Stimulated activated naive CD4-positive, alpha-beta T cell (primary cell): ENCODE measurements at places on chromosomes 4 and X.
A peak's percentile ranks its signal among the peaks of the same experiment; 100 is the strongest.

GRCh38 chr4:108651014-108651791, 804 bp downstream of the OSTC start:
- DNase-seq, result no peak

- no peak for DNase-seq
Observed at GRCh38 chrX:20789103-20789502, 522.4 kb upstream of the RPS6KA3 start.

GRCh38 chr4:41134581-41134980, 79.8 kb downstream of the APBB2 start:
- no peak for DNase-seq

DNA sequence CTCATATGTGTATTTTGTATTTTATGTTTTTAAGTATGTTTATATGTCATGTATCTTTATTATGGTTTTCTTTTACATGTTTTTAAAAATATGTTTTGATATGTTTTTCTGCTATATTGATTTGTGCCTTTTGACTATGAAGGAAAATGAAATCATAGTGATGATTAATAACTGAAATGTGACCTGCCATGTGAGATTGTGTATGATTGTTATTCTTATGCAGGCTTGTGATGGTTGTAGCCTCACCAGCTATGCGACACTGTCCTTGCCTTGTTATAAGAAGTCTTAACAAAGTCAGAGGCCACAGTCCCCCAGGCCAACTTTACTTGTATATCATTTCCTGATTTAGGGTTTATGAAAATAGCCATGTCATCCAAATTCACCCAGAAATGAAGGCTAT, 83.2 kb downstream of the TMEM131L start:
- DNase-seq, result no peak

DNA sequence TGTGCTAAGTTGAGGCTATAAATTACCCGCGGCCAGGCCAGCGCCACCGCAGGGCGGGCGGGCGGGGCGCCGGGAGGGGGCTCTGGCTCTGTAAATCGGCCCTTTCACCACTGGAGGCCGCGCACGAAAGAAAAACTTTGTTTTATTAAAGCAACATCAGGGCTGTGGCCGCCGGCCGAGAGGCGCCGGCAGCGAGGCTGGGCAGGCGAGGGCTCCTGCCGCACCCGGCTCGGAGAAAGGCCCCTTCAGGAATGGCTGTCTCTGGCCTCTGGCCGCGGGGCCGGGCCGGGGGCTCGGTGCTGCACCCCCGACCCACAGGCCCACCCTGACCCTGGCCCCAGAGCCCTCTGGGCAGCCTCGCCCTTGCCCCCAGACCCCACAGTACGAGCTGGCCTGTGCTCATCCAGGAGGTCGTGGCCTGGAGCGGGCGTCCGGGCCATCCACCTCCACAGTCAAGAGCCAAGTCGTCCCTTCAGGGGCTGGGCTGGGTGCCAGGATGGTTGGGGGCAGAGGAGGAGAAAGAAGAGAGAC, 29.5 kb upstream of the FGFR3 start:
- DNase-seq, result no peak

DNA sequence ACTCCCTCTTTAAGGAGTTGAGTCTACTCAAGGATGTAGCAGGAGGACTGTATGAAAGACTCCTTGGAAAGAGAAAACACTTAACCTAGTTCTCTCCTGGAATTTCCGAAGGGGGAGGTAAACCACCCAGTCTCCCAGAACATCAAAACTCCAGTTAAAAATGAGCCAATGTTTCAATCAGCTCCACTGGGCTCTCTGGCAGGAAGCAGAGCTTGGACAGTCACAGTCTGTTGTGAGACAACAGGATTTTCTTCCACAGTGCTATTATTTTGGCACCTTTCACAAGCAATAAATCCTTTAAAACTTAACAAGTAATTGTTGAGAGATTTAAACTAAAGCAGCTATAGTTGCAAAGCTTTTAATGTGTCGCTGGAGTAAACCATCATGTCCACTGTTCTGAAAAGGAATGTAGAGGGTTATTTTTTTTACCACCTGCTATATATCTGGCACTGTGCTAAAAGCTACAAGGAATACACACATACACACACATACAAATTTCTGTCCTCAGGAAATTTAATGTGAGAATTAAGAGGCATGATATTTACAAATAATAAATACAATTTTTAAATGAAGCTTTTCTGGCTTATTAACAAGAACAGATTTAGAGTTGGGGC, 229.2 kb upstream of the INTU start:
- DNase-seq, result no peak

DNA sequence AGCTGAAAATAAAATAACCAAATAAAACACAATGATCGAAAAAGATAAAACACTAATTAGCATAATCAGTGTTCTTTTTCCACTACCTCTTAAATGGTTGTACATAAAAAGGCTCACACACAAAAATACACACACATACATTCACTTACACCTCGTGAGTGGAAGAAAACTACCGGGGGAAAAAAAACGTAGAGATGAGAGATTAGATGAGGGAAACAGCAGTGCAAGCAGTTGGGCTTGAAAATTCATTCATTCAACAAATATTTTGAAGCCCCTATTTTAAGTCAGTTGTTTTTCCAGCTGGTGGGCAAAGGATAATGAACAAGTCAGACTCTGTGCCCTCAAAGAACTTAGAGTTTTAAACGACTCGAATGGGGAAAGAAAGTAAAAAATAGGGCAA, 1.0 kb downstream of the TBCK start:
- no peak for DNase-seq

- no peak for DNase-seq
Observed at GRCh38 chrX:54494989-54495813, 833 bp downstream of the FGD1 start.

- no peak for DNase-seq
Observed at GRCh38 chrX:22534643-22535042, 261.9 kb downstream of the CBLL2 start.

DNA sequence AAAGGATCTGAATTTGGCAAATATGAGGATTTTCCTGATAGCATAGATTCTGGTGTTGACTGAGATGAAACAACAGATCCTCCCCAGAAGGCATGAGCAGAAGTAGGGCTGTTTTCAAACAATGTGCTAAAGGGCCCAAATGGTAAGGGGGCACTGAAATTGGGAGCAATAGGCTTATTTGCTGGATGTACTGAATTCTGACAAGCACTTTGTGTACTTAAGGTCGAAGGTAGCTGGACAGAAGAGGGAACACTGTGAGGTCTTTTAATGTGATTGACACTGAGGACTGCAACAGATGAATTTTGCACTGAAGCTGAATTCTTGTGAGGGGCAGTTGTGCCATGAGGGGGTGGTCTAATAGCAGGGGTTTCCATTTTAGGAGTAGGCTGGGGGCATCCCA, 21.2 kb upstream of the COX18 start:
- no peak for DNase-seq

GRCh38 chr4:173934201-173934600, 349.3 kb downstream of the FBXO8 start:
- no peak for DNase-seq

- DNase-seq, result no peak
Observed at GRCh38 chr4:78938474-78938867, 767 bp downstream of the PAQR3 start.

- DNase-seq, result no peak
Observed at GRCh38 chrX:68834371-68835103, 5.7 kb downstream of the EFNB1 start.

- DNase-seq, result no peak
Observed at GRCh38 chr4:173835903-173836302, 305.9 kb upstream of the HAND2 start.

- peak; percentile 70 for DNase-seq
Observed at GRCh38 chr4:2786152-2786671, 6.7 kb upstream of the SH3BP2 start.

DNA sequence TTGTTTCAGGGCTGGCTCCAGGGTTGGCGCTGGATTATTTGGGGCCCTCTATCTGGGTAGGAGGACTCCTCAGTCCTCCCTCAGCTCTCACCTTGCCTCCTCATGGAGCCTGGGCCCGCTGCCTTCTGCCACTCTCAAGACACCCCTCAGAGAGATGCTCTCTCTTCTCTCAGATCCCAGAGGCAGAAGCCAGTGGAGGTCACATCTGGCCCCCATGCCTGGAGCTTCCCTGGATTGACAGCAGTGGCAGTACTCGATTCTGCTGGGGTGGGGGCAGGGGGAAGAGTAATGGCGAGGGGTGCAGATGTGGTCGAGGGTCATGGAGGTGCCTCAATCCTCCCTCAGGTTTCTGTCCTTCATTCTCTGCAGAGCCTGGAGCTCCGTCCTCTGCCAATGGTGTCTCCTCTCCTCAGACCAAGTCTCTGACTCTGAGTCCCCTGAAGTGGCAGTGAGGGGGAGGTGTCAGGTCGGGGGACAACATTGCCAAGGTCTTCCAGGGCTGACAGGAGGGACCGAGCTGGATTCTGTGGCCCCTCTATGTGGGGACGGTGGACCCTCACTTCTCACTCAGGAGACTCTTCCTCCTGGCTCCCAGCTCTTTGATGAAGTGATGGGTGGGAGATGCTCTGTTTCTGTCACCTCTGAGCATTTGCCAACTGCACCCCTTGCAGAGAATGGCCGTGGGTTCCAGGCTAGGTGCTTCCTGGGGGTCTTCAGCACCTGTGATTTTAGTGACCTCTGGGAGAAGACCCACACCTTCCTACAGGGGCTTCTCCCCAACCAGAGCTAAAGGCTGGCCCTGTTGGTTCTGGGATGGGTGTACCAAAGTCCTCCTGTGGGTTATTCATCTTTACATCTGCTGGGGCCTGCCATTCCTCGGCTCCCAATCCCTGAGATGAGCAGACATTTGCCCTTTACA, 10.9 kb upstream of the HSFX1 start:
- no peak for DNase-seq

DNA sequence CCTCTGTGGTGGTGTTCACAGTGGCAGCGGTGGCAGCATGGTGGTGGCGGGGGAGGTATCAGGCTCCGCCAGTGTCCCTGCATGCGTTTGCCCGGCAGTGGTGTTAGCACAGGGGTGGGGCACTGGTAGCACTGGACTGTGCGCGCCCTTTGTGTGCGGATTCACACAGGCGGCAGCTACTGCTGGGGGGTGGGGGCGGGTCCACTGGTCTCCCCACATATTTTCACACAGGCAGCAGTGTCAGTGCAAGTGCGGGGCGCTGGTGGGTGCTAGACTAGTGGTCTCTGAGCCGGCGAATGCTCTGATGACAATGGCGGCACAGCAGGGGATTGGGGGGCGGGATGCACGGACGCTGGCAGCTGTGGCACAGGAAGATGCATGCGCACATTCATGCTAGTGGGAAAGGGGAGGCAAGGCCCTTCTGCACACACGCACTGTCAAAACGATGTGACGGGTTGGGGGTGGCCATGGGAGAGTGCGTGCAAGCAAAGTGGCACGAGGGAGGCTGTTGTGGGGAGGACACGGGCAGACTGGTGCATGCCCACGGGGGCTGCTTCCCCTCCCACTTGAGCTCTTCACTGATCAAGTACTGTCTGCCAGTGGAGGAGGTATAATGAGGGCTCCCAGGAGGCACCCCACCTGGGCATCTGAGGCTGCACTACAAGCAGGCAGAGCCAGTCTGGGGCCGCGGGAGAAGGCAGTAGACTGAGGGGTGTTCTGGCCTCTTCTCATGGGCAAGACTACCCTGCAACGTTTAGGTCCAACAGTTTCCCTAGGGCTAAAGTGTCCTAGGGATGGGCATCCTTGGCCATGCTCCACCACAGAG, 53.0 kb downstream of the POF1B start:
- no peak for DNase-seq

GRCh38 chr4:76590798-76591281, 155.8 kb downstream of the SHROOM3 start:
- no peak for DNase-seq

DNA sequence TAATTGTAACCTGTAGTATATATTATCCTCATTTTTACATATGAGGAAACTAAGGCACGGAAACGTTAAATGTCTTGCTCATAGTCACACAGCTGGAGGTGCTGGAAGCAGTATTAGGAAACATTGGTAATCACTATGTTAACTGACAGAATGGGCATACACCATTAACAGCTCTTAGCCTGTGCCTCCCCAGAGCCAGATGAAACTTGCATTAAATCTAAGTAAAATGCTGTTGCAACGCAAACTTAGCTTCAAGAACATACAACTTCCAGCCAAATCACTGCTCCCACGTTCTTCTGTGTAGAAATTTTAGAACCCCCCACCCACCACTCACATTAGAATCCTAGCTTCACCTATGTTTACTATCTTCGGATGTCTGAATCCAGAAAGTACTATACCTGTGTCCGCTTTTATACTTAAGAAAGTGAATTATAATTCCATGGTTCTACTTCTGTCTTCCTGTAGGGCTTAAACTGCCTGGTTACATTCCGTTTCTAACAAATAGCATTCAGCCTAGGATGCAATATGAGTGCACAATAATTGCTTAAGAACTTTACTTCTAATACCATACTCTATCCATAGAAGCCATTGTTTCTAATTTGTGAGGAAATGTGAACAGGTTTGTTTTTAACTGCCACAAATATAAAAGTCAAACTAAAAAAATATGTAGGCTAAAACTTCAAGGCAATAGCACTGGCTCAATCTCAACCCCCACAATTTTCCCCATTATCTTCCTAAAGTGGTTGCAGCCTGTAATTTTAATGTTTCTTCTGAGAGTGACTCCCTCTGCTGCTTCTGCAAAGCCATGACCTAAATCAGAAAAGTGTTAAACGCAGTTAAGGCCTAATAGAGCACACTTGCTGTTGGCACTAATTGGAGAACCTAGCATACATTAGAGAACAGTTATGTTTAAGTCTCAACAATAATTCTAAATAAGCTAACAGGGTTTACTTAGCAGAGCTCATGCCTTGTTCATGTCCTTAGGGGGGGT, 4.4 kb downstream of the UNC5C start:
- DNase-seq, result no peak

DNA sequence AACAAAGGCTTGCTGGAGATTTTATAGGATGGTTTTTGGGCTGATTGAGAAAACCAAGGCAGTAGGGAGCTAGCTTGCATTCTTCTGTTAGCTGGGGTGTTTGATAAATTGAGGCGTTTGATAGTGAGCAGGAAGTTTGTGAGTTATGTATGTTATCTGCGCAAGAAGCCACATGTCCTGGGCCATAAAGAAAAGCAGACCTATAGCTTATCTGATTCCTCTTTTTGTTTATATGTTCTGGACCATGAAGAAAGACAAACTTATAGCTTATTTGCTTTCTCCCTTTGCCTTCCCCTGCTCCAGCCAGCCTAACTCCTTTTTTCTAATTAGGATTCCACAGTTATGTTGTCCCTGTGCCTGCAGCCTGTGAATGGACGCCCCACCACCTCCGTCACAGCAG, 9.2 kb downstream of the HNRNPH2 start:
- DNase-seq, result no peak

GRCh38 chrX:79182071-79182470, 37.6 kb downstream of the GPR174 start:
- DNase-seq, result no peak

GRCh38 chr4:160709026-160709425, 1454.8 kb downstream of the FSTL5 start:
- DNase-seq, result no peak
